ENCODE measurements at places on chromosomes 6 and 20.
A peak's percentile ranks its signal among the peaks of the same experiment; 100 is the strongest.

DNA sequence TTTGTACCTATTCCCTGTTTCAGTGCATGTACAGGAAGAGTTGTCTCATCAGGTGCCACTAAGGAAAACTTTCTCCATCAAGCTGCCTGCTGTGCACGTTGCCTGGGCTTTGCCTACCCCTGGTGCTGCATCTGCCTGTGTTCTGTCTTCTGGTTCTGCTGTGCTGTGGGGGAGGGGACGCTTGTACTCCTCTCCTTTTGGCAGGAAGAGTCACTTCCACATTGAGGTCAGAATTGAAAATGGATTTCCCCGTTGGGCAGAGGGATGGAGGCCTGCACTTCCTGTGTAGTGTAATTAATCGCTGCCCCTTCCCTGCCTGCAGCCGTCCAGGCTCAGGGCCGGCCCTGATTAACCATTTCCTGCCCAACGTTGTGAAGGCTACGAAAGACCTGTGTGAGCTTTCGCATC, 153.3 kb downstream of the SCML4 start:
- DNase-seq, result no peak

- no peak for DNase-seq
Observed at GRCh38 chr6:139602577-139602976, 228.1 kb upstream of the CITED2 start.

DNA sequence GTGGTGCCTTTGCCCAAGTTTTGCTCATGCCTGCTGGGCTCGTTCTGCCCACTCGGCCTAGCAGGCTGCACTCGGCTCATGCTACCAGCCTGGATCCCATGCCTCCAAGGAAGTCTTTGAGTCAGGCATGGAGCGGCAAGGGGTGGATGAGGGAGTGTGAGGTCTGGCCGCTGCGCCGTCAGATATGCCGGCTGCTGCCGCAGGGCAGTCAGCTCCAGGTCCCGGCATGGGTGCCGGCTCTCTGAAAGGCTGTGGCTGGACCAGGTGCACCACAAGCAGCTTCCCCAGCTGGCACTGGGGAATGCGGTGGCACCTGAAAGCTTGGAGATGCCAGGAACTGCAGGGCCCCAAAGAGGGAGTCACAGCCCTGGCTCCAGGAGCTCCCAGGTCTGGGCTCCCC, 75.5 kb downstream of the GPR63 start:
- no peak for DNase-seq

DNA sequence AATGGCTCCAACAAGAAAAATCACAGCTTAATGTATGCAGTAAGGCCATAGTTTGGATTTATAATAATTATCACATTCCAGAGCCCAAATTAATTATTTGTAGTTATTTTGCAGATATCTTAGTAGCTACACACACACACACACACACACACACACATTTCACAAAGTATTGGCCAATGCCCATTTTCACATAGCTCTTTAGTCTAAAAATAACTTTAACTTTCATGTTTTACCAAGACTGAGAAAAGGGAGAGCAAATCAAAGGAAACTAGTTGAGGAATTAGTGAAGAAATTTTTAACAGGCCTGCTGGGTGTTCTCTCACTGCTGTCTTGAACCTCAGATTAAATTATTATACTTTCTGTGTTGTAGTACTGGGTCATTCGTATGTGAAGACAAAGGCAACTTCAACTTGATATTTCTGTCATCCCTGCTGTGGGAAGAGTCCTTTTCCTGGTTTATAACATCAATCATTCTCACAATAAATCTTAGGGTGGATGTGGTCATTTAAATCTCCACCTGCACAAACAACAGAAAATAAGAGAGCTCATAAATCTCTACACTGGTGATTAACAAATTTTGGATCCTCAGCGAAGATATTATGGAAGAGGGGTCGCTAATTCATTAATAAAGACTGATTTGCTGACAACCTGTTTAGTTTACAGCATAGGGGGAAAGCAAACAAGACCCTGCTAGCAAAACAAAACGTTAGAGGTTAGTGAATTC, 1.6 kb upstream of the TCF21 start:
- no peak for DNase-seq

DNA sequence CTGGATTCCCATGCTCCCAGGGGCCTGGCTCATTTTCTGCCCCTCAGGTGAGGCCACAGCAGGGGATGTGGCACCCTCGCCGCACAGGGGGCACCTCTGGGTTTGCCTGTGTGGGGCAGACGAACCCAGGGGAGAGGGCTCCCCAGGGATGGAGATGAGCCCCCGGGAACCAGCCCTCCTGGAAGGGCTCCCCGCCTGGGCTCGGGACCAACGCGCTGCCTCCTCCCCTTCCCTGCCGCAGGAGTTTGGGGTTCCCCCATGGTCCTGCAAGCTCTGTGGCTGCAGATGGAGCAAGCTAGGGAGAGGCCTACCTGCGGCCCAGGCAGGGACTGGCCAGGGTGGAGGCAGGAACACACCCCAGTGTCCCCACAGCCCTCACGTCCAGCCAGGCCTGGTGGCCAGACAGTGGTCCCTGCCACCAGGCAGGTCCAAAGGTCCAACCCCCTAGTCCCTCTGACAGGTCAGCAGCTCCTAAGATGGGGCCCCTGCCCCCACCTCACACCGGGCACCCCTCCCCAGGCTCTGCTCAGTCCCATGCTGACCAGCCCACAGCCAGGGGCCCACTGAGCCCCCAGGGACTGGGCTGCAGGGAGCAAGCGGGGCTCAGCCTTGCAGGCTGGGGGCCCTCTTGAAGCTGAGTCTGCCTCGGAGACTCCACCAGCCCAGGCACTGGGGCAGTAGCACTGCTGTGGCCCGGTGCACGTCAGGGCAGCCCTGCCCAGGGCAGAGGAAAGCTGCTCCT, 13.7 kb downstream of the LAMA5 start:
- no peak for DNase-seq

DNA sequence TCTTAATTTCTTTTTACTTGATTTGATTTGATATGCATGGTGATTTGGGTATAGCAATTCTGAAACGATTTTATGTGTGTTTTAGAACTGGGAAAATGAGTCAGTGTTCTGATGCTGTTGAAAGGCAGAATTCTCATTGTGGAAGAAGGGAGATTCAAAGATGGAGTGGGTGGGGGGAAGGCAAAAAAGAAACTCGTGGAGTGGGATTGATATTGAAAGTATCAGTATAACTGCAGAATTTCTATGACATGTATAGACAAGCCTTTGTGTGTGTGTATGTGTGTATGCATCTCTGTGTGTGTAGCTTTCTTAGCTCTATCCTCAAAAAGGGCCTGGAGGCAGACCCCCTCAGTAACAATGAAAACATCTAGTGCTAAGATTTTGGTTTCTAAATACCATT, 184.3 kb upstream of the OLIG3 start:
- no peak for DNase-seq

- no peak for DNase-seq
Observed at GRCh38 chr6:95784019-95784418, 206.7 kb downstream of the MANEA start.

GRCh38 chr20:62182469-62183425, at the start of gene MTG2:
Gene MTG2, plus strand, starts transcription at chr20:62183028. Its CDS starts 10,393 bp downstream, at chr20:62193421.
- peak; percentile 96 for DNase-seq

DNA sequence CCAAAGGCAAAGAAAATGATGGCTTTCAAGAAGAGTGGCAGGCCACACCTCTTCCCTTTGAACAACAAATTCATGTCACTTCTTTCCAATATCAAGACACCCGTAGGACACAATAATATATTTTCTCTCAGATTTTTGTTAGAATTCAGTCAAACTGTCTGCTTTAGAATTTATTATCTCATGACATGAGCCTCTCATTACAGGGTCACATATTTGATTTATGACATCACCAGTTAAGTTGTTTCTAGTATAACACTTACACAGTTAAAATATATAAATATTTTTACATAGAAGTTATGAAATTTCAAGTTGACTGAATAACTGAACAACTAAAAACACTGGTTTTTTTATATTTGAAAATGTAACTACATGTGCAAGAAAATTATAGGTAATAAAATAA, 320.6 kb upstream of the AGPAT4 start:
- DNase-seq, result no peak

- DNase-seq, result no peak
Observed at GRCh38 chr6:80930376-80930775, 822.1 kb downstream of the TENT5A start.

- DNase-seq, result no peak
Observed at GRCh38 chr6:91485047-91485446, 898.2 kb upstream of the MAP3K7 start.

DNA sequence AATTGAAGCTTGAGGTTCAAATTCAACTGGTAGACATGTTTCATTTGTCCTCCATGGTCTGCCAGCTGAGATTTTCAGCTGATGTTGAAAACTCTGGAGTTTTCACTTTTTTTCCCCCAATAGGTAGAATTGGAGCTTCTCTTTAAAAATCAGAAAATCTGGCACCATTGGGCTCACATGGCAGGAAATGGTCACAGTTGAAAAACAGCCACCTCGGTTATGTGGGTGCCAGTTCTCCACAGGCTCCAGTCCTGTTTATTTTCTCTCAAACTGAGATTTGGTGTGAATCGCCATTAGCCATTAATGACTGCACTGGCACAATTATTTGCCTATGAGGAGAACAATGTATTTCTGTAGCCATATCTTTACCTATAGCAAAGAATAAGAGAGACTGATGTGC, 171.4 kb upstream of the TFAP2D start:
- no peak for DNase-seq

DNA sequence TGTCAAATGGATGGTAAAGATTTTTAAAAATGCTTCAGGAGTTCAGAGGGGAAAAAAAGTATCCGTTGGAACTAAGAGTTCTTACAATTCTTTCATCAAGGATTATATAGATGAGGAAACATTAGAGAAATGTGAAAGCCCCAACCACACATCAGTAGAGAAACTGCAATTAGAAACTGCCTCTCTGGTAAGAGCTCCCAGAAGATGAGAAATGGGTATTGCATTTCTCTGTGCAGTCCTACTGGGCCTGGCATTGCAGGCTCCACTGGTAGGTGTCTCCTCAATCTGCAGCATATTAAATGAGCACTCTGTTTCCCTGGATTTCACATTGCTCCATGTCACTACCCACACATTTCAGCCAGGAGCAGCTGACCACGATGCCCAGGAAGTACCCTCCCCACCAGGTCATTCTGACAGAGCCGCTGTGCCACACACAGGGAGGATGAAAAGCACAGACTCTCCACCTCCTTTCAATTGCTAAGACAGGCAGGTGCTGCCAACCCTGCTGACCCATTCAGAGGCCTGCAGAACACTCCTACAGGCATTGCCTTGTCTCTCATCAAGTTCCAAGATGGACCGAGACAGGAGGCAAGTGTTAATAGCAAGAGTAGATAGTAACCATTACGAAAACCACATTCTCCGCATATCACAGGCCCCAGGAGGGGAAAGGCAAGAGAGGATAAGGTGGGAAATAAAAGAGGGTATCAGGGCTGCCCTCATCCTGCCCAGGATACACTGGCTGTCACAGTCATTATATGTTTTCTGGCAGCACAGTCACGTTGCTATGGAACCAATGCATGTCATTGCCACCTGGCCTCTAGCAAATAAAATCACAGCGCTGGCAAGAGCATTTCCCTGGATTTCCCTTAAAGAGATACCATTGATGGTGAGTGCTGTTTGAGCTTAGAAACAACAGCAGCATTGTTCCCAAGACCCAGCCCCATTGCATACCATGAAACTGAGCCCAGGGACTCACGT, 241.7 kb downstream of the ATXN1 start:
- DNase-seq, result no peak

- no peak for DNase-seq
Observed at GRCh38 chr20:58268936-58269619, 40.4 kb upstream of the RAB22A start.

- DNase-seq, result no peak
Observed at GRCh38 chr20:24337069-24337468, 132.4 kb upstream of the SYNDIG1 start.

DNA sequence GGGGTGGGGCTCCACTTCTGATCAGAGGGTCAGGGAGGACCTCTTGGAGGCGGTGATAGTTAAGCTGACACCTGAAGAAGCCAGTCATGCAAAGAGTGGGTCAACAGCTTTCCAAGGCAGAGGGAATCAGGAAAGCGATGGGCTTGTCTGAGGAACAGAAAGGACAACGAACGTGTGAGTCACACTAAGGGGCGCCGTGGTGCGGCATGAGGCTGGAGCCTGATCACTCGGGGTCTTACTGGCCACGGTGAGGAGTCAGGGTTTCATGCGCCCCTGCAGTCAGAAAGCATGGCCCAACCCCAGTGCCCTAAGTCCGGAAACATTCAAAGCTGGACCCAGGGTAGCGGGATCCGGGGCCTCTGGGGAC, 50.6 kb upstream of the SLC32A1 start:
- DNase-seq, result no peak

- no peak for DNase-seq
Observed at GRCh38 chr6:5599127-5599526, 337.8 kb downstream of the FARS2 start.

DNA sequence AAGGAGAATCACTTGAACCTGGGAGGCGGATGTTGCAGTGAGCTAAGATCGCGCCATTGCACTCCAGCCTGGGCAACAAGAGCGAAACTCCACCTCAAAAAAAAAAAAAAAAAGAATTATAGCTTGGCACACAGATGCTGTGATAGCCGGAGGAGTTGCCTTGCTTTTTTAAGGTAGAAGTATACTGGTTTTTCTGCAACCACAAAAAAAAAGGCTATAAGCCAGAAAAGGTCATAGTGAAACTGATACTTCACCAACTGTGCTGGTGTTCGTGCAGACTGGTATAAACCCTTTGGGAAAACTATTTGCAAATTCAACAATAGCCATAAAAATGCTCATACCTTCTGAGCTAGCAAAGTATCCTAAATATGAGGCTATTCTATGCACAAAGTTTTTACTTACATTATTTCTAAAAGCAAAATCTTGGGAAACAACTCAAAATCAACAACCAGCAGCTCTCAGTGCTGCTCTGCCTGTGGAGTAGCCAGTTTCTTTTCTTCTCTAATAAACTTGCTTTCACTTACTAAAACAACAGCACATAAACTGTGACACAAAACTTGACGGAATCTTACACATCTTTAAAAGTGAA, 44.0 kb downstream of the B4GALT5 start:
- no peak for DNase-seq

- DNase-seq, result peak; percentile 45
Observed at GRCh38 chr20:57659517-57660180, 39.4 kb upstream of the ZBP1 start.

GRCh38 chr6:144344646-144345045, 59.5 kb downstream of the UTRN start:
- DNase-seq, result no peak

DNA sequence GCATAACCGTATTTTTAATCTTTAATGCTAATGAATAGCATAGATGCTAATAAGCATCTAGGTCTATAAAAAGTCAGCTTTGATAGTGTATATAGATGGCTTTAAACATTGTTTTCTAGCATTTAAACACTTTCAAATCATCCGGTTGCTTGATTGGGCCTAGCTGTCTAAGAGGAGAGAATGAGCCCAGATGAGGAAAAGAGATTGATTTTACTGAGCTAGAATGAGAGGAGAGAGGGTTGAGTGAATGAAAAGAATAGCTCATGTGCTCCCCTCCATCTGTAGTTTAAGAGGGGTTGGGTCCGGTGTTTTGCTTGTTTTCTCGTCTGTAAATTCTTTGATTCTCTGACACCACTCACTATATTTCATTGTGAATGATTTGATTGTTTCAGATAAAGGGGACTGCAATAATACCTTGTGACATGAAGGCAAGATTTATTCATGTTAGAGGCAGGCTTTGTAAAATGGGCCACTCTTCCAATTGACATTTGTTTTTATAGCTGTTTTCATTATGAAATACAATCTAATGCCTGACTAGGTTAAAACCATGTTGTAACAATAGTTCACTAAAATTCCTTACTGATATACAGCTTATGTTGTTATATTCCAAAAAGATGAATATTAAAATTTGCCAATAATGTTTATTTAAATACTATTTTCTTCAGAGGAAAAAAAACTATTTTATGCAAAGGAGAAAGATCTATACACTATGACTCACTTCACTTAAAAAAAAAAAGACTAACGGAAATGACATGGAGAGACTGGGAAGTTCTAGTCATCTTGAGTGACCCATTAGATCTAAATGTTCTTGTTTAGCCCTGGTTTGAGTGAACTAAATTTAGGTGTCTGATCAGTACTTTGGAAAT, 3.2 kb downstream of the PTPN1 start:
- DNase-seq, result no peak
